ENCODE measurements at places on chromosomes 16 and 17.

DNA sequence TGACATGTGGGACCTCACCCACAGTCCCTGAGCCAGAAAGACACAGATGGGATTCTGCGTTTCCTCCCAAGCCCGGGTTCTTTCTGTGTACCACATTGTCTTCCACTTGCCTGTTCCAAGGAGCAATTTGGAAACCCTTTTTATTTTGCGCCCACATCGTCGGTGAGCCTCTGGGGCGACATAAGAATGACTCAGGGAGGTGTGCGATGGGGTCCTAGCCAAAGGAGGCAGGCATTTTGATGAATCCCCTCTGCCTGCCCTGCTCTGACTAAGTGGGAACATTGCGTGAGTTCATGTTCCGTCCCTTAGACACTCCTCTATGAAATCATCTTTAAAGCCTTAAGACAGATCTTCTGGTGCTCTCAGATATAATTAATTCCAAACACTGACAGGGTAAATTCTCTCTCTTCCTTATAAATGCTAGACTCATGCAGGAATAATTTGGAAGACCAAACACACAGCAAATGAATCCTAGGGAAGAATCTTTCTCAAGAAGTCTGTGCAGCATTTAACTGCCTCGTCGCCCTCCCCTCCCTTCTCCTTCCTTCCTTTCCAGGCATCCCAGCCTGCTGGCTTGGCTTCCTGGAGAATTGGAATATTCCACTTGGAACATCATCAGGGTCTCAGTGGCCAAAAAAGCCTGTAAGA, 52.7 kb upstream of the FOXF1 start:
- no peak for DNase-seq

DNA sequence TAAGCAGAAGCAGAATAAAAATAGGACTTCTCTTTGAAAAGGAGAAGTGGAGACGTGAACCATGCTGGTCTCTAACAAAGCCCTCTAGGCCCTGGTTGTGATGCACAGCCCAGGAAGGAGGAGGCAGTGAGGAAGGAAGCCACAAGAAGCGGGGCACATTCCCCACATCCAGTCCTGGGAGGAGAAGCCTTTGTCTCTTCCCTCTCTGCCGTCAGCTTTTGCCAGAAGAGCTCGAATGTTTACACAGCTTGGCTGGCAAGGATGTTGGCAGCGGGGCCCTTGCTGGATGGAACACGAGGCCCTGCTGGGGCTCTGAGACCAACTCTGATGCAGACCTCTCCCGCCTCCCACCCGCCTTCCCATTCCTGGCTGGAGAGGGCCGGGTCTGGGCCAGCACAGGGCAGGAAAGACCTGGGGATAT, 91.3 kb downstream of the MAF start:
- no peak for DNase-seq

GRCh38 chr17:64328859-64329531, 61.7 kb downstream of the PECAM1 start:
- DNase-seq, result no peak

- DNase-seq, result no peak
These were observed 10.7 kb upstream of the ZNF423 start for GRCh38 chr16:49866595-49867071.

- no peak for DNase-seq
These were observed 218.0 kb downstream of the NTN1 start for GRCh38 chr17:9239246-9239792.

- no peak for DNase-seq
These were observed 397.7 kb upstream of the PMFBP1 start for GRCh38 chr16:72569677-72570076.

GRCh38 chr17:37134050-37134449, 185.3 kb downstream of the AATF start:
- DNase-seq, result no peak

DNA sequence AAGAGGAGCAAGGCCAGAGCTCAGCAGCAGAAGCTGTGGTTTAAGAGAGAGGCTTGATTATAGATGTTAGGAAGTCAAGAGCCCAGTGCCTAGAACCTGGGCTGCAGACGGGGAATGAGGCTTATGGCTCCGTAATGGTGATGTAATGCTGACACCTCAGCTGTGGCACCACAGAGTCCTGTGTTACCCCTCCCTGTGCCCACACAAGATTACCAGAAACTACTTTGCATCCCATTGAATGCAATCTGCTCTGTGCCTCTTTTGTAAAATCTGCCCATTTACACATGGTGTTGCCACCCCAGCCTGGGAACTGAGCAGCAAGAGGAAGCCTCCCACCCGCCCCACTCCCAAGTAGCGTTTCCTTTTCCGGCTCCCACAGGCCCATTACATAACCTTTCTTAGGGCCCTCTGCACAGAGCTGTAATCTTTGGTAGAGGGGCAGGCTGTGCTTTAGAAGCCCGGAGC, 57.0 kb downstream of the PITPNC1 start:
- no peak for DNase-seq

GRCh38 chr17:5913032-5913531, 157.1 kb upstream of the WSCD1 start:
- no peak for DNase-seq

DNA sequence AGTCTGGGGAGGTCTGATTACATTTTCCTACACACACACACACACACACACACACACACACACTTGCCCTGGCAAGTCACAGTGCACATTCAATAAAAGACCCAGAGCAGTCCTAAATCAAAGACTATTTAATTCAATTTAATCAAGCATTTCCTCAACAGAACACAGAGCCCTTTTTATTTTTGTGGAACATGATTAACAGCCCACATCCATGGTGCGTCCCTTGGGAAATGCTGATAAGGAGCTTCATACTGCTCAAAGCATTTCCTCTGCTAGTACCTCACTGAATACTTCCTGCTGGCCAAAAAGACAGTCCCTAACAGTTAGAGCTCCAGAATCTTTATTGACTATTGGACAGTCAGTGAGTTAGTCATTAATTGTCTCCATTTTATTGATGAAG, 43.1 kb upstream of the MYH10 start:
- DNase-seq, result no peak

- DNase-seq, result no peak
These were observed 68.3 kb upstream of the GPR139 start for GRCh38 chr16:20141956-20142355.

GRCh38 chr17:45828582-45829133, 16.0 kb upstream of the SPPL2C start:
- no peak for DNase-seq

DNA sequence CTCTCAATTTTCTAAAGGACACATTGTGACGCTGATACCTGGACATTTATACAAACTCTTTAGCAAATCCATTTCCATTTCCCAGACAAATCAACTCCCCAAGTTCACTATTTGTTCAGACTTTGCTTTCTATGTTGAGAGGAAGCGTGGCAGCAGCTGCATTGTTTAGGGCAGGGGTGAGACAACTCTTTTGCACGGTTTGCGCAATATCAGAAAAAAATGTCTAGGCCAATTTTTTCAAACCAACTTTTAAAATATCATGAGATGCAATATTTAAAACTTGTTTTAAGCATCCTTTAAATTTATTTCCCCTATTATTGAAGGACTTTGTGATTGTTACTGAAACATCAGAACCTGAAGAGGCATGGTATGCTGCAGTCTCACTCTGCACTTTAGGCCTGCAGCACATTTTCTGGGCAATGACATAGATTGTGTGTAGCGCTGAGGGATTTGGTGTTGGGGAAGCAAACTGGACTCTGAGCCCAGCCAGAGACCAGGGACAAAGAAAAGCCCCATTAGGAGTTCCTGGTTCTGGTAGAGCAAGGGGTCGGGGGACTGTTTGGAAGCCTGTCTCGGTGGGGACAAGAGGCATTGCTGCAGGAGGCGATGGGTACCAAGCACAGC, 6.4 kb upstream of the CCDC182 start:
- DNase-seq, result peak; percentile 45

GRCh38 chr16:75258807-75259141, 7.3 kb upstream of the BCAR1 start:
- DNase-seq, result no peak

DNA sequence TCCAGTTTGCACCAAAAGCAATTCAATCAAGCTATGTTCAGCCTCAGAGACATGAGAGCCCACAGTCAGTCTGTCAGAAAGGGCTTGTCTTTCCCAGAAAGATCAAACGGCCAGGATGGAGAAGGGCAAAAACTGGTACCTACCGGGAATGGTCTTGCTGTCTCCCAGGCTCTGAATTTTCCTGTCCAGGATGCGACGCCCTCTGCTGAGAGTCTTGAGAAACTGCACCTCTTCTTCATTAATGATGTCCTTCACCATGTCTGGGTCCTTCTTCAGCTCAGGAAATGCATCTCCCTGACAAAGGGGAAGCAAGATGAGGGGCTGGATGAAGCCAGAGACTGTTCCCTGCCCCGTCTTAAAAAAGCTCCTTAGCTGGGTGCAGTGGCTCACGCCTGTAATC, 15.8 kb upstream of the EXOSC6 start:
- DNase-seq, result no peak

DNA sequence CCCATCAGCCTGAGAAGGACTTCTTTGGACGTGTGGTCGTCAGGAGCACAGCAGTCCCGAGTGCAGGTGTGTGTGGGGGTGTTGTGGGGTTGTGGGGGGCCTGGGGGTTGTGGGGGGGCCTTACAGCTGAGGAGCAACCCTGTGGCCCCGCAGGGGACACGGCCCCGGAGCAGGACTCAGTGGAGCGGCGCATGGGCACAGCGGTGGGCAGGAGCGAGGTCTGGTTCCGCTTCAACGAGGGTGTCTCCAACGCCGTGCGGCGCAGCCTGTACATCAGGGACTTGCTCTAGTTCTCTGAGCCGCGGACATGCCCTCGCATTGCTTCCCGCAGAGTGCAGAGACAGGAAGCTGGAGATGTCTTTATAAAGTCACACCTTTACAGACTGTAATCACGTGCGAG, 2.8 kb downstream of the GNG13 start:
- DNase-seq, result no peak

DNA sequence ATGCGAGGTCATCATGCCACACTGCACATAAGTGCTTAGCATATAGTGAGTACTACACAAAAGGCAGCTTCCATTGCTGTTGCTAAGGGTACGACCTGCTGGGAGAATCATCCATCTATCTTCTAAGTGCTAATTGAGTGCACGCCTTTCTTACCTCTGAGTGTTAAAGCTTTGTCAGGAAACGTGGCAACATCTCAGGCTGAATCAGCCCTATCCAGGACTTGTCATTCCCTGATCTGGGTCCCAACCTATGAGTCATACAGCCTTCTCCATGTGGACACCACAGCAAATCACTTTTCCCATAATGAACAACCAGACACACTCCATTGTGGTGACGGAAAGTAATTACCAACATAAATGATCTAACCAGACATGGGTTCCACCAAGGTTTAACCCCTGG, 201.1 kb upstream of the MAF start:
- DNase-seq, result no peak

DNA sequence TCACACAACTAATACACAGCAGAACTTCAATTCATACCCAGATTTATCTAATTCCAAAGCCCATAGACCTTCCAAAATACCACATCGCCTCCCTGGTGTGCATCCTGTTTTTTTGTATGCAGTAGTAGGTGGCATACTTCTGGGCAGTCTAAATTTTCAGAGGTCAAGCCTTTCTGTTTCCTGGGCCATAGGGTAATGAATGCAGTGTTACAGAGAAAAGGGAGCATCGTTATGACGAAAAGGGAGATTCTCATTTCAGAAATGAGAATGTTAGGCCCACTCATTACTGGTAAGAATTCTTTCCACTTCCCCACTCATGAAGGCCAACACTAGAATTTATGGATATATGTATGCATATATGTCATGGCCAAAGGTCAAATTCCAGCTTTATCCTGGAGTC, 267.8 kb upstream of the ASIC2 start:
- no peak for DNase-seq

- no peak for DNase-seq
These were observed 2.1 kb upstream of the RCVRN start for GRCh38 chr17:9907131-9907530.

GRCh38 chr17:58338454-58338840, 9.9 kb upstream of the TSPOAP1 start:
- no peak for DNase-seq

- DNase-seq, result no peak
These were observed 2.3 kb downstream of the STX1B start for GRCh38 chr16:31008149-31008548.

DNA sequence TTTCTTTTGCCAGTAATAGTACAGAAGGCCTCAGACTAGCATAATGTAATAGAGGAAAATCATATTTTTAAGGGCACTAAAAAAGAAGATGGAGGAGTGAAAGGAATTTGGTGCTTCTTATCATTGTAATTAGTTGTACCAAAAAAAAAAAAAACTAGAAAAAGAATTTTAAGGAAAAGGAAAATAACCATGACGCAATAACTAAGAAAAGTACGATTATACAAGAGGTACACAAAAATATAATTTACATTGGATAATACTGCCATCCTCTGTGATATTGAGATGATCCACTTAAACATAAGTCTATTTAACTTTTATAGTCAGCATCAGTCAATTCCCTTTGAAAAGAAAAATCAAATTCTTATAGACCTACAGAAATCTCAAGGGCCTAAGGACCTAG, 146.7 kb upstream of the IRX5 start:
- no peak for DNase-seq

All from right lung (tissue), 10 donors.